SK-N-DZ (cell line): ENCODE measurements at places on chromosomes 5 and 9.

GRCh38 chr5:73296772-73297171 lies 123.8 kb downstream of the TMEM174 start:
- no peak for DNase-seq

DNA sequence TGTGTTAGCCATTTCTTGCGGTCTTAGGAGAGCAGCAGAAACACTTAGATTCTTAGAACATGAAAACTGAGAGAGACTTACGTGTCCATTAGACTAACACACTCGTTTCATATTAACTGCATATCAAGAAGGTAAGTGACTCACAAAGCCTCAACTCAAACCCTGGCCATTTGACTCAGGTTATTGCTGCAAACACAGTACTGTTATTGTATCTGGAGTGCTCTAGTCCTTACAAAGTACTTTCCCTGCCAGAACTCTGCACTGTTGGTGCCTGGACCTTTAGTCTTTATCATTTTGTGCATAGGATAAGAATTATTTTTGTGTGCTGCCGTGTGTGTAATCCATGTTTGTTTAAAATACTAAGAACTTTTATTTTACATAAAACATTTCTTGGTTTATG lies 155.7 kb downstream of the FBXL7 start:
- no peak for DNase-seq

DNA sequence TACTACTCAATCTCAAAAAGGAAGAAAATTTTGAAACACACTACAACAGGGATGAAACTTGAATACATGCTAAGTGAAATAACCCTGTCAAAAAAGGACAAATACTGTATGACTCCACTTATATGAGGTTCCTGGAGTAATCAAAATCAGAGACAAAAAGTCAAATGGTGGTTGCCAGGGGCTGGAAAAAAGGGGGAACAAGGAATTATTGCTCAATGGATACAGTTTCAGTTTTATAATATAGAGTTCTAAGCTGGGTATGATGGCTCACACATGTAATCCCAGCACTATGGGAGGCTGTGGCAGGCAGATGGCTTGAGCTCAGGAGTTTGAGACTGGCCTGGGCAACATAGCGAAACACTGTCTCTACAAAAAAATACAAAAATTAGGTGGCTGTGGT lies 29.0 kb downstream of the ETF1 start:
- DNase-seq = no peak

DNA sequence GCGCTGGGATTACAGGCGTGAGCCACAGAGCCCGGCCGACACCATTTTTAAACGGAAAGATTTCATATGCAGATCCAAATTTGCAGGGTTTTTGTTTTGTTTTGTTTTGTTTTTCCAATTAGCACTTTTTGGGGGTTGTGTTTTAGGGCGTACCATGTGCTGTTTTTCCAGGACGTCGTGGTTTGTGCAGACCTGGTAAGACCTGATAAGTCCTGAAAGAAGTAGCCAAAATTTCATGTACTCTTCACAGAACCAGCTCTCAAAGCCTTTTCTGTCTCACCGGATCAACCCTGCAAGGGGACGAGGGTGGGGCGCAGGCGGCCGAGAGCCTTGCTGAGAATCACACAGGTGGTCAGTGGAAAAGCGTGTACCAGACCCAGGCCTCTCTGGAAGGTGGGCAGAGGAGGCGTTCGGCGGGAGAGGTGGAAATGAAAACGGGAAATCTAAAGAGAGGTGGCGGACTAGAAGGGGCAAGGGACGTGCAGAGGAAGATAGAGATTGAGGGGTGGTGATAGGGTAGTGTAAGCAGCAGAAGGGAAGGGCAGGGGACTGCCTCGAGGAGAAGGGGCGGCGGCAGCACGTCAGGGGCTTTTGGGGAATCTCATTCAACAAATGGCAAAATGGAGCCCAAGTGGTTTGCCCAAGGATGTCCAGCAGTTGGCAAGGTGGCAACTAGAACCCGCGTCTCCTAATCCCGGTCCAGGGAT lies 1.1 kb upstream of the FAF2 start:
- DNase-seq = peak; percentile 23

DNA sequence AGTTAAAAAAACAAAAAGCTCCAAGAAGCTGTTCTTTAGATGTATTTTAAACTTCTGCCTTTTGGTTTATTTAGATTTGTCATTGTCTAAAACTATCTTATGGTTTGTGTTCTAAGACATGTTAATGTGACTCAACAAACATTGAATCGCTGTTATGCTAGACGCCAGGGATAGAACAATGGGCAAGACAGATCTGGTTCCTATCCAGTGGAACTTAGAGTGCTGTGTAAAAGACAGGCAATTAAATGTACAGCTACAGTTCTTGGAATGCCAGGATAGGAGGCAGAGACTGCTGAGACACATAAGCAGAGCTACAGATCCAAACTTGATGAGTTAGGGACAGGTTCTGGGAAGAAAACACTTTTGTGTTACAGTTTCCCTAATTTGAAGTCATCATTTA lies 22.4 kb downstream of the LYRM7 start:
- no peak for DNase-seq

DNA sequence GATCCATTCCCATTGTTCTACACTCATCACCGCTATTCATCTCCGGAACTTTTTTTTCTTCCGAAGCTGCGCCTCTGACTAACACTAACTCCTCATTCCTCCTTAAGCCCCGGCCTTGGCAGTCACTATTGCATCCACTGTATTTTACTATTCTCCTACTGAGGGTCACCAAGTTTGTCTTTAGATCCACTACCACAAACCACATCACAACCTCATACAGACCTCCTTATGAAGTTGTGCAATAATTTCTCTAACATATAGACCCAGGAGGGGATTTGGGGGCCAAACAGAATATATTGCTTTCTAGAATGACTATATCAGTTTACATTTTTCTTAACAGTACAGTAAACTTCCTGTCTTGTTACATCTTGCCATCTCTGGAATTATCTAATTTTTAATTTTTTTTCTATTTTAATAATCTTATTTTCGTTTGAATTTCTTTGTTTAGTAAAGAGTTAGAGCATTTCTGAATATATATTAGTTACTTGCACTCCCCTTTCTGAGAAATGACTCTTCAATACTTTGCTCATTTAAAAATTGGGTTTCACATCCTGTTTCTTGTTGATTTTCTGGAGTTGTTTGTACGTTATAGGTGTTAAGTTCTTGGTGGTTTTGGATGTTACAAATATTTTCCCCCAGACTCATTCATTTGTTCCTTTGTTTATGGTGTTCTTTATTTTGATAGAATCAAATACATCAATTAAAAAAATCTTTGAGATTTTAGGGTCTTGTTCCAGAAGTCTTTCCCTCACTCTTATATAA lies 37.1 kb downstream of the DMRT2 start:
- DNase-seq = no peak

GRCh38 chr5:93252165-93252564 lies 328.9 kb downstream of the NR2F1-AS1 start:
- DNase-seq = peak; percentile 22

GRCh38 chr5:93273176-93273575 lies 307.8 kb downstream of the NR2F1-AS1 start:
- DNase-seq = no peak

GRCh38 chr5:148514344-148514743 lies 130.6 kb downstream of the FBXO38 start:
- DNase-seq = no peak

- DNase-seq = no peak
Measured at GRCh38 chr9:89863141-89863540, 258.3 kb downstream of the GADD45G start.

GRCh38 chr9:136608348-136609159 lies 54.2 kb upstream of the EGFL7 start:
- no peak for DNase-seq

DNA sequence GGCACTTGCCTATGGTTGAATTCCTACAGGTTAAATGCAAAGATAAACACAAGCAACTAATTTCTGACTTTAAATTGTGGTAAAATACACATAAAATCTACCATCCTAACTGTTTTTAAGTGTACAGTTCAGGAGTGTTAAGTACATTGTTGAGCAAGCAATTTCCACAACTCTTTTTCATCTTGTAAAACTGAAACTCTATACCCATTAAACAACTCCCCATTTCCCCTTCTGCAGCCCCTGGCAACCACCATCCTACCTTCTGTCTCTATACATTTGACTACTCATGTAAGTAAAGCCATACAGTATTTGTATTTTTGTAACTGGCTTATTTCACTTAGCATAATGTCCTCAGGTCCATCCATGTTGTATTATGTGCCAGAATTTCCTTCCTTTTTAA lies 38.5 kb upstream of the STX17 start:
- no peak for DNase-seq

- peak; percentile 86 for DNase-seq
Measured at GRCh38 chr9:37422289-37423104, at the start of gene GRHPR. Gene GRHPR (plus strand): TSS chr9:37422696. CDS start chr9:37422751, 55 bp downstream.

GRCh38 chr9:75010570-75010969 lies 17.5 kb downstream of the CARNMT1 start:
- DNase-seq = no peak

DNA sequence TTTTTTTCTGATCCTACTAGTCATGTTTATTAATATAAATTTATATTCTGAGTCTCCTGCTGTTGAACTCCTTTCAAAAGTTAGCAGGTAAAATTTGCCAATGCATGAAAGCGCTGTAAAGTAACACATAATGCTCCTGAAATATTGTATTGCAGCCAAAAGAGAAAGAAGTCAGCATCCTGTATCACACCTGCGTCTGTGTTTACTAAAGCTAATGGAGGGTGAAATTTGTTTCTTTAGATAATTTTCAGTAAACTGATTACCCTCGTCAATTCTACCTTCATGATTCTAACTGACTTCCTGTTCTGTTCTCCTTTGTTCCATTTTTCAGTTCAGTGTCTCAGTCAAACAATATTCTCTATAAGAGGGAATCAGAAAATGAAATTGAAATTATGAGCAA lies 415.4 kb downstream of the CDH9 start:
- DNase-seq = no peak

DNA sequence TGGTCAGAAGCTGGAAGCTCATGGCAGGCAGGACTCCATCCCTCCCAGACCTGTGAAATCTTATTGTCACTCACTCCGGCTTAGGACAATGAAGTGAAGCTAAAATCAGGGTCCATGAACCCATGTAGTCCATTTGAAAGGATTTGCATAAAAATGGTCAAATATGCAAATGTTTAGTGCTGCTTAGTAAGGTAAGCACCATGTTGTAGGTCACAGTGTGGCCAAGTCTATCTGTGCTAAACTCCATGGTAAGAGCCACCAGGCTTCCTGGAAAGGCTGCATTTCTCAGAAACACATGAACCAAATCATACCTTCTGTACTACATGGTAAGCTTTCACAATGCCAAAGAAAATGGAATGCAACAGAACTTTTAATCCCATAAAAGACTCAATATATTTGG lies 5.7 kb downstream of the ALG2 start:
- DNase-seq = no peak

GRCh38 chr9:118635416-118635815 lies 733.8 kb downstream of the BRINP1 start:
- DNase-seq = no peak

DNA sequence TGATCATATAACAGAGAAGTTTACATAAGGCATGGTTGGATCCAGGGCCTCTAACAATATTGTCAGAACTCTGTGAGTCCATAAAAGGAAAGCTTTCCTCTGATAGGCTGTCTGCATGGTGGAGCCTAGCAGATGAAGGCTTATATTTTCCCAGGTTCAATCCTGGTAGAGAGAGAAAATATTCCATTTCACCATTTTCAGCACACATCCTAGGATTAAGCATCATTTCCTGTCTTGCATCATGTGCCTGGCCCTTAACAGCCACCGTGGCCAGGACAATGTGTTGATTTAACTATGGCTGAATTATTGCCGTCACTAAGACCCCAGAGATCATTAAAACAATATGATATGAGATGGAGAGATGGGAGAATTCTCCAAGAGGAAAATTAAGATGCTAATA lies 90.9 kb upstream of the GRIA1 start:
- DNase-seq = no peak

DNA sequence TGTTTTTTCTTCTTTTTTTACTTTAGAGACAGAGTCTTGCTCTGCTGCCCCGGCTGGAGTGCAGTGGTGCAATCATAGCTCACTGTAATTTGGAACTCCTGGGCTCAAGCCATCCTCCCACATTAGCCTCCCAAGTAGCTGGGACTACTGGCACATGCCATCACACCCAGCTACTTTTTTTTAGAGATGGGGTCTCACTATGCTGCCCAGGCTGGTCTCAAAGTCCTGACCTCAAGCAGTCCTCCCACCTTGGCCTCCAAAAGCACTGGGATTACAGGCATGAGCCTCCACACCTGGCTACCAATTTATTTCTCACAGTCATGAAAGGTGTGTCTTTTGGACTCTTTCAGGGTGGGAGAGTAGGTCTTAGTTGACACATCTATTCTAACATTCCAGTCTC lies 83.0 kb upstream of the FAM120A start:
- no peak for DNase-seq

GRCh38 chr9:36119476-36119875 lies 17.1 kb upstream of the GLIPR2 start:
- no peak for DNase-seq

- no peak for DNase-seq
Measured at GRCh38 chr9:126806336-126806735, 1.5 kb downstream of the ZBTB43 start.

GRCh38 chr5:151078490-151079262 lies 2.2 kb downstream of the TNIP1 start:
- no peak for DNase-seq

DNA sequence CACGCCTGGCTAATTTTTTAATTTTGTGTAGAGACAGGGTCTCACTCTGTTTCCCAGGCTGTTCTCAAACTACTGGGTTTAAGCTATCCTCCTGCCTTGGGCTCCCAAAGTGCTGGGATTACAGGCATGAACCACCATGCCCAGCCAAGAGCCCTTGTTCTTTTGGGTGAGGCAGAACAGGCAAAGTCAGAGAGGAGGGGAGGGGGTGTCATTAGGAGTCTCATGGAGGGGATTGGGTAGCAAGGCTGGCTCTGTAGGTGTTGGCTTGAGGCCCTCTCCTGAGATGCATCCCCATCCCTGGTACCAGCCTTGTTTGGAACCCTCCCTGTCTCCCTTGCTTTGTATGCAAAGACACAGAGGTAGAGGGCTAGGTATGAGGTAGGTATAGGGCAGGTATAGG lies 24.1 kb downstream of the GSN start:
- no peak for DNase-seq

DNA sequence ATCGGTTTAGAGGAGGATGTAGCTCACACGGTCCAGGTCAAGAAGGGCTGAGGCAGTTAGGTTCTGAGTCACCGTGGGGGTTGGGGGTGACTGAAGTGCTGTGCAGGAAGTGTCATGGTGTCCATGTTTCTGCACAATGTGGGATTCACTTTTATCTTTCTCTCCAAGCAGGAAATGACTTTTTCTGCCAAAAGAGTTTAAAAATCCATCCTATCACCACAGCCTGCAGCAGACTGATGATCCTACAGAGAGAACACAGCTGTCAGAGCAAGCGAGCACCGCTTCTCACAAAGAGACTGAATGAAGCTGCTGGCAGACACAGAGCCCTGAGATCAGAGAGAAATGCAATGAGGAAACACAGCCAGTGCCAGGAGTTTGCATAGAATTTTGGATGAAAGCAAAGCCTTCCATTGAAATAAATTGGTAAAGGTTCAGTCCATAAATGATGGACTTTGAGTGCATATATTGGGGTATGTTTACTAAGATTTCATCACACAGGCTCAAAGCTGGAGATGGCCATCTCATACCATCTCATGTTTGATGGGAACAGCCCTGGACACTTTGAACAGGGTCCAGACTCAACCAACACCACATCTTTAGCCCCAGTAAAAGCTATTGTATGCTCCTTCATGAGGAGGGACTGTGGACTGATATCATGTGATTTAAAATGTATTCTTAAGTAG lies 213.9 kb upstream of the FBXL7 start:
- DNase-seq = no peak

GRCh38 chr5:173812811-173813550 lies 75.2 kb upstream of the CPEB4 start:
- no peak for DNase-seq
